ENCODE measurements at places on chromosomes 1 and 21. TPM values are rescaled to one million over a fixed set of nuclear protein-coding genes. Genes with fewer than 3 reads are reported as not detected.

Gene PCP4L1
- total RNA-seq, result 0.34 TPM

Gene LHX8
- not detected for total RNA-seq

Gene MANEAL
- 1.6 TPM for total RNA-seq

DNA sequence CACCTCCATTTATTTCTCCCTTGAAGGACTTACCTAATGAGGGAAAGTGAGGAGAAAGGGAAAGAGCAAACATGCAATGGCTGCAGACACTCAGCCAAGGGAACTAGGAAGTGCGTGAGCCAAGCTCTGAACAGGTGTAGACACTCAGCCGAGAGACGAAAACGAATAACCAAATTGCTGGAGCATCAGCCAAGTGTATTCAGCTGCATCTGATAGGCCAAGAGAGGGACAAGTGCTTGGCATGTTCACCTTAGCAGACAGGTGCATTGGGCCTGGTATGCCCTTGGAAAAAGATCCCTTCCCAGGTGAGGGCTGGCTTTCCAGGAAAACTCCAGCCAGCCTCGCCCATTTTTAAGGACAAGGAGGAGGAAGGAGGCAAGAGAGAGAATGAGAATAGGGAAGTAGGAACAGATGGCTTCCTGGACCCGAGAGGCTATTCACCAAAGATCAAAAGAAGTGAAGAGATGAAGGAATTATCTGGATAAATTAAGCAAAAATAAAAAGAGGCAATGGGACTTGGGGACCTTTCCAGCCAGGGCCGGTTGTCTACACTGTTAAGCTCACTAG is 184.7 kb downstream of the TOMM20 start:
- DNase-seq, result no peak

DNA sequence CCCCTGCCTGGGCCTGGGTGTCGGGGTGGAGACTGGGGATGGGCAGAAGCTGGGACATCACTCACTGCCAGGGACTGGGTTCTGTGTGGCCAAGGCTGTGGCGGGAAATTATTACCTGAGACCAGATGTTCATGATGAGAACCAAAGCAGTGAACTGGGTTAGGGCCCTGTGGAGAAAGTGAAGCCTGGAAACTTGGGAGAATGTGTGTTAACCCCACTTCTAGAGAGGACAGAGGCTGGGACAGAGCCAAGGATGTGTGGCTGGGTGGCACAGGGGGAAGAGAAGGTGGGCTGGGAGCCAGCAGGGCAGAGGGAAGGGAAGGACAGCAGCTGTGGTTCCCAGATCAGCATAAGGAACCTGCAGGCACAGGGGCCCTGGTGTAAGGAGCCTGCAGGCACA is 31.3 kb downstream of the CNIH3 start:
- no peak for DNase-seq

DNA sequence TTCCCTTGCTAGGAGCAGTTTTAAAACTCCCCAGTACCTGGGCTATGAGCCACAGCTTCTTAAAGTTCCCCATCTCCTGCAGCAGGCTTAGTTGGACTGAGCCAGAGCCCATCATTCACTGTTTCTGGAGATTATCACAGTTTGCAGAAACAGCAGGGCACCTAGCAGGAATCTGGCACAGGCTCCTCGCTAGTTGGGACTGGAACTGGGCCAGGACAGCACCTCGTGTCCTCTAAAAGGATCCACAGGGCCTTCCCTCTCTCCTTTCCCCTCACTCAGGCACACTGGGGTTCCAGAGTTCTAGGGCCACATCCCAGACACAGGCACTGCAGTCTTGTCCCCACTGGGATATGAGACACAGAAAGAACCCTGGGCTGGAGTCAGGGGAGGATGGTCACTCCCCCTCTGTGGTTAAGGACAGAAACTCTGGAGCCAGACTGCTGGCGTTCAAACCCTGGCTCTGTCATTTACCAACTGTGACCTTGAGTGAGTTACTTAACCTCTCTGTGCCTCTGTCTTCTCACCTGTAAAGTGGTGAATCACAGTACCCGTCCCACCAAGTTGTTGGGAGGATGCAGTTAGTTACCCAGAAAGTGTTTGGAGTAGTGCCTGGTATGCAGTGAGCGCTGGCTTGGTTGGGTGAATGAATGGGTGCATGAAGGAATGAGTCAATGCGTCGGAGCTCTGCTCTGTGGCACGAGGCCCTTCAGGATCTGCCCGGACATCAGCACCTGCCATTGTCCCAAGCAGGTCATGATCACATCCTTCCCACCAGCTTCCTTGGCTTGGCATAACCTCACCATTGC is 18.8 kb upstream of the ECE1 start:
- no peak for DNase-seq

- DNase-seq, result peak; percentile 37
These were observed 57.6 kb downstream of the WLS start for GRCh38 chr1:68174738-68175113.

GRCh38 chr1:63318201-63318979 is 4.0 kb upstream of the FOXD3 start:
- no peak for DNase-seq
